AG09319 (cell line): ENCODE measurements at places on chromosomes 2 and 18.

DNA sequence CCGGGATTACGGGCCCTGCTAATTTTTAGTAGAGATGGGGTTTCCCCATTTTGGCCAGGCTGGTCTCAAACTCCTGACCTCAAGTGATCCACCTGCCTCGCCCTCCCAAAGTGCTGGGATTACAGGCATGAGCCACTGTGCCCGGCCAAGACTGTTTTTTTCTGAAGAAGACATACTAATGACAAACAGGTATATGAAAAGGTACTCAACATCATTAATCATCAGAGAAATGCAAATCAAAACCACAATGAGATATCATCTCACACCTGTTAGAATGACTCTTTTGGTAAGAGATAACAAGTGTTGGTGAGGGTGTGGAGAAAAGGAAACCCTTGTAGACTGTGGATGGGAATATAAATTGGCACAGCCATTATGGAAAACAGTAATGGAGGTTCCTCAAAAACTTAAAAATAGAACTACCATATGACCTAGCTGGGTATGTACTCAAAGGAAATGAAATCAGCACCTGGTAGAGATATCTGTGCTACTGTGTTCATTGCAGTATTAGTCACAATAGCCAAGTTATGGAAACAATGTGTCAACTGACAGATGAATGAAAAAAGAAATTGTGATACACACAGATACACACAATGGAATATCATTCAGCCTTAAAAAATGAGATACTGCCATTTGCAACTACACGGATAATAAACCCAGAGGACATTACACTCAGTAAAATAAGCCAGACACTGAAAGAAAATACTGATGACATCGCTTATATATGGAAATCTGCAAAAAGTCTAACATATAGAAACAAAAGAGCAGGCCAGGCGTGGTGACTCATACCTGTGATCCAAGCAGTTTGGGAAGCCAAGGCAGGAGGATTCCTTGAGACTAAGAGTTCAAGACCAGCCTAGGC lies 20.8 kb downstream of the SOS1 start:
- no peak for DNase-seq

- no peak for DNase-seq
Observed at GRCh38 chr2:217972490-217972889, 30.3 kb downstream of the TNS1 start.

DNA sequence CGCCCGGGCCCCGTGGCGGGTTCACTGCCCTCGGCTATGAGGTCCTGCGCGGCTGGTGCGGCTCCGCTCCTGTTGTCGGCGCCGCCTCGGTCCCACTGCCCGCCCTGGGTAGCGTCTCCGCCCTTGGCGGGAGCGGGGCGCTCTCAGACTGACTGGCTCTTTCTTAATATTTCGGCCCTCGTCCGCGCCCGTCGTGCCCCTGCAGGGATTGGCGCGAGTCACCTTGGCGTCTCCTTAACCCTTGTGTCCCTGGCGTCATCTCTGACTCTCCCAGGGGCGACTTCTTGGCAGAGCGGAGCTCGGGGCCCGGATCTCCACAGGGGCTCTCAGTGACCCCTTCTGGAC lies 1.3 kb downstream of the PTMA start:
- DNase-seq, result no peak

DNA sequence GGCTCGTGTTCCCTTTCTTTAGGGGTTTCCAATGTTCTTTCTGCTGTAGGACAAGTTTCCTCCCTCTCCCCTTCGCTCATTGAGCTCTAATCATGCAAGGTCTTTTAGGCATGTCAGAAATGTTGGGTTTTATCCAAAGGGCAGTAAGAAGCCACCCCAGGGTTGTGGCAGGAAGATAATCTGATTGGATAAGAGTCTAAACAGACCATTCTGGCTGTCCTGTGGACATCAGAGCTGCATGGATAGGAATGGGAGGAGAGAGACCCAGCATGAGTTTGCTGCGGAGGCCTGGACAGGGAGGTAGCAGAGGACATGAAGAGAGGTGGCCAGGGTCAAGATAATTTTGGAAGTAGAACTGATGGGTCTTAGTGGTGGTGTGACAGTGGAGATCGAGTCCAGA lies 88.2 kb downstream of the ACKR3 start:
- DNase-seq, result no peak

- no peak for DNase-seq
Observed at GRCh38 chr2:80467262-80467811, 162.8 kb upstream of the LRRTM1 start.

DNA sequence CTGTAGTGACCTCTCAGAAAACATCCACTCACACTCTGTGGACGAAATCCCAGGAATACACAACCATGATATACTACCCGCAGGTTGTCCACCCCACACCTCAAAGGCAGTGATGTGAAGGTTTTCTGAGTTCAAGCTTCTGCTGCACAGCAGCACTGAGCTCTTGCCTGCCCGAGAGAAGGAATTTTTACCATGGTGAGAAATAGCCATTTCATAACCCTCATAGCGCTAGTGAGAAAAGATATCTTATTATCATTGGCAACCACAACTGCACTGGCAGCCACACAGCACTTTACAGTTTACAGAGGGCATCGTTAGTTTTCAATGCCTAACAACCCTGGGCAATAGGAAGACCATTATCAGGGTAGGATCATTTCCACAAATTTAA lies 36.9 kb downstream of the NAPG start:
- no peak for DNase-seq

- no peak for DNase-seq
Observed at GRCh38 chr2:231181860-231182512, 16.4 kb upstream of the ARMC9 start.

DNA sequence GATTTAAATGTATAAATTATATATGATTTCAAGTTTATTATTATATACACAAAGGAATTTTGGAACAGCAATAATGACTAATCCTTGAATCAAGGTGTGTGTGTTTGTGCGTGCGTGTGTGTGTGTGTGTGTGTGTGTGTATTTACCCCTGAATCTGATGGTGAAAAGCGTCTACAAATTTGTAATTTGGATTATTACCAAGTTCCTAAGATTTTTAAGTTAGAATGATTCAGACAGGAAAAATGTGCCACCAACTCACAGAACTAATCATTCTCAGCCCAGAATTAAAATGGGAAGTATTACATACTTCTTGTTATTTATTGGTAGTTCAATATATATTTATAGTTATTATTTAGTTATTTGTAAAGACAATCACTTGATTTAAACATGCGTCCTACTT lies 12.3 kb downstream of the CALCRL start:
- DNase-seq, result no peak

- no peak for DNase-seq
Observed at GRCh38 chr2:120318626-120319025, 27.3 kb upstream of the INHBB start.

GRCh38 chr2:187686416-187687024 lies 132.3 kb upstream of the TFPI start:
- DNase-seq, result no peak

DNA sequence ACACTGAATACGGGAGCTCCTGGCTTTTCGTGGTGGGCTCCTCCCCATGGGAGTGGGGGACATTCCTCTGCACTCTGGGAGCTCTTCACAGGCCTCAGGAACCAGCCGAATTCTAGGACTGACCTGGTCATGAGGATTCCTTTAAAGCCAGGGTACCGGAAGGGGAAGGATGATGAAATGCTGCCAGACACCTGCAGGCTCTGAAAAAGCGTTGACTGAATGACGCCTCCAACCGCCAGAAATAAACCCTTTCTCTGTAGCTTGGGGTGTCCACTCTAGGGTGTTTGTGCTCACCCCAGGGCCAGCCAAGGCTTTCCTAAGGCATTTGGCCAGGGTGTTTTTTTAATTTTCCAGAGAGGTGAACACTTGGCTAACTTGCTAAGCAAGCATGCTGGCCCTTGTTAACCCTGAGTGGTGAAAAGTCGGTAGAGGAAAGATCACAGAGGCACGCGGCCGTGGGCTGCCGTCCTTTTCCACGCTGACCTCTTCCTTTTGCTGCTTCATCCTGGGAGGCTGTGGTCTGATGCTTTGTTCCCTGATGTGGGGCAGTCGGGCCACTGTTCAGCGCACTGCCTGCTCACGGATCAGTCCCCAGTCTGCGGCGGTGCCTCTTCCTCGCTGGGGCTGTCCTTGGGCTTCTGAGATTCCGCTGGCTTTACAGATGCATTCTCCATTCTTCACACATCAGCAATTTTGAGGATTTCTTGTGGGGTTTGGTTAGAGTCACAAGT lies 32.0 kb downstream of the IMPA2 start:
- no peak for DNase-seq

- DNase-seq, result no peak
Observed at GRCh38 chr2:64625299-64626145, 28.2 kb downstream of the SERTAD2 start.

GRCh38 chr2:62596061-62596921 lies 90.3 kb upstream of the TMEM17 start:
- peak; percentile 89 for DNase-seq

- DNase-seq, result no peak
Observed at GRCh38 chr18:48622911-48623431, 84.1 kb downstream of the CTIF start.

GRCh38 chr2:207408086-207408794 lies 121.5 kb upstream of the CREB1 start:
- no peak for DNase-seq

DNA sequence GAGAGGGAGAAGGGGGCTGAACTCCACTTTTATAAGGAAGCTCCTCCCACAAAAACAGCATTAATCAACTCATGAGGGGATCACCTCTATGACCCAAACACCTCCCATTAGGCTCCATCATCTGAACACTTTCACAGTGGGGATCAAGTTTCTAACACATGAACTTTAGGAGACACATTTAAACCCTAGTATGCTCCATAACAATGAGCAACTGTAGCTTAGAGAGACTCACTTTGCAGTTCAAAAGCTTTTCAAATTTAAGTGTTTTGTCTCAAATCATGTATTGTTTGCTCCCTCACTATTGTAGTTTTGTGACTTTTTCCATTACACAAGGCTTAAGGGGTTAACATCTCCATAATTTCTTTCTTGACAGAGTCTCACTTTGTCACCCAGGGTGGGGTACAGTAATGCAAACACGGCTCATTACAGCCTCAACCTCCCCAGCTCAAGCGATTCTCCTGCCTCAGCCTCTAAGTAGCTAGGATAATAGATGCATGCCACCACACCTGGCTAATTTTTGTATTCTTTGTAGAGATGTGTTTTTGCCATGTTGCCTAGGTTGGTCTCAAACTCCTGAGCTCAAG lies 352.7 kb upstream of the CDH20 start:
- DNase-seq, result no peak

DNA sequence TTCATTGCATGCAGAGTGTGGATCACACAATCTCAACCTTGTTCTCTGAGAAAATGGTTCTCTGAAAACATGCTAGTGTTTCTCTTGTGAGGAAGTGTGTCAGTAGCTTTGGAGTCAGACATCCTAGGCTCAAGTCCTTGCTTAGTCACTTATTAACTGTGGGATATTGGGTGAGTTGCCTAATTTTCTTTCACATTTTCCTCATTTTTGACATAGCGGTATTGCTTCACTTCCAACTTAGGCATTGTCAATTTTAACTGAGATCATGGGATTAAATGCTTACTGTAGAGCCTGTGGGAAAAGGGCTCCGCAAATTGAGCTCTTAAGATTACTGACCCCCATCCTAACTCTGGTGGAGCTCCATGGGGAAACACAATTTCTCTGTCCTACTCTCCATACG lies 622.2 kb downstream of the CNTNAP5 start:
- DNase-seq, result no peak

DNA sequence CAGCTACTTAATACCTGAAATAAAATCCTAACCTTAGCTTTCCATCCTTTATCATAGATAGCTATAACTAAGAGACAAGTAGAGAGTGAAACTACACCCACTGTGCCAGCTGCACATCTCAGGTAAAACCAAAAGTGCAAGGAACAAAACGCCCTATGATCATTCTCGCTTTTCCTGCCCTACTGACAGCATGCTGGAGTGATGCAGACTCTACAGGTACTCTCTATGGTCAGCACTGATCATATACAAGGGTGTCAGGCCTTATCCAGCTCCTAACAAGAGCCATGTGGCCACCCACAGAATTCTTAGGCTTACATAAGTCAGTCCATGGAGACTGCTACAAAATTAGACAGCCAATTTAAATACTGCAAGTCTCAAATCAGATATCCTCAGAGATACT lies 45.6 kb downstream of the REV1 start:
- DNase-seq, result no peak

DNA sequence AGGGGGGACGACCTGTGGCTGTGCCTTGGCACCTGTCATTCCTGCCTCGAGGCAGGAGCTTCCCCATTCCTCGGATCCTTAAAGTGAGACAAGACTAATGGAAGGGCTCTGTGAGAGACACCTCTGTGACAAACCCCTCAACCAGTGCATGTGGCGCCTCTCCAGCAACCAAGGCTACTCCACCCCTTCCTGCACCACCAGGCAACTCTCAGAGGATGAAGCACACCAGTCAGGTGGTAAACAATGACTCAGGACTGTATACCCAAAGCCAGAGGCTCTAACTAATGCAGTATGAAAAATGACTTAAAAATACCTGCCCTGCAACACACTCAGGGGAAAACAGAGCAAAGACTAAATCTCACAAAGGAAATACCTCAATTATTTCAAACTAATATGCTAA lies 136.9 kb downstream of the UXS1 start:
- DNase-seq, result no peak

DNA sequence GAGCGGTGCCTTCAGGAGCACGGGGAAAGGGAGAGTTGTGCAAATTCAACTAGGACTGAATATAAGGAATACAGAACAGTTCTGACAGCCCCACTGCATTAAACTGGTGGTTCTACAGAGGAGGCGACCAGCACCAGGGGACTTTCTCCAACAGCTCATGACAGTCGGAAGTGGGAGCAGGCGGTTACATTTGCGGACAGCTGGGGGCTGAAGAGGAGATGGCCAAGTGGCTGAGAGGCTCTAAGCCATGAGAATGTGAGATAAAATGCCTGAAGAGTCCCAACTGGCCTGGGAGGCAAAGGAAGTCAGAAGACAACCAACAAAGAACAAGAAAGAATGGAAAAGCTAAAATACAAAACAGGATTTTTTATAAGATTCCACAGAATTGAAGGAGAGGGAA lies 141.3 kb downstream of the L3MBTL4 start:
- DNase-seq, result no peak

- DNase-seq, result no peak
Observed at GRCh38 chr2:237242091-237242536, 156.4 kb downstream of the COPS8 start.

- DNase-seq, result no peak
Observed at GRCh38 chr2:176507786-176508185, 238.5 kb downstream of the MTX2 start.

- DNase-seq, result no peak
Observed at GRCh38 chr2:65477590-65477989, 45.2 kb upstream of the SPRED2 start.

GRCh38 chr2:127423880-127424279 lies 5.7 kb downstream of the PROC start:
- DNase-seq, result no peak

- DNase-seq, result no peak
Observed at GRCh38 chr2:134217924-134218323, 35.9 kb upstream of the MGAT5 start.
